GM03348 (cell line): ENCODE measurements at places on chromosomes 2 and 18.
A peak's percentile ranks its signal among the peaks of the same experiment; 100 is the strongest.

DNA sequence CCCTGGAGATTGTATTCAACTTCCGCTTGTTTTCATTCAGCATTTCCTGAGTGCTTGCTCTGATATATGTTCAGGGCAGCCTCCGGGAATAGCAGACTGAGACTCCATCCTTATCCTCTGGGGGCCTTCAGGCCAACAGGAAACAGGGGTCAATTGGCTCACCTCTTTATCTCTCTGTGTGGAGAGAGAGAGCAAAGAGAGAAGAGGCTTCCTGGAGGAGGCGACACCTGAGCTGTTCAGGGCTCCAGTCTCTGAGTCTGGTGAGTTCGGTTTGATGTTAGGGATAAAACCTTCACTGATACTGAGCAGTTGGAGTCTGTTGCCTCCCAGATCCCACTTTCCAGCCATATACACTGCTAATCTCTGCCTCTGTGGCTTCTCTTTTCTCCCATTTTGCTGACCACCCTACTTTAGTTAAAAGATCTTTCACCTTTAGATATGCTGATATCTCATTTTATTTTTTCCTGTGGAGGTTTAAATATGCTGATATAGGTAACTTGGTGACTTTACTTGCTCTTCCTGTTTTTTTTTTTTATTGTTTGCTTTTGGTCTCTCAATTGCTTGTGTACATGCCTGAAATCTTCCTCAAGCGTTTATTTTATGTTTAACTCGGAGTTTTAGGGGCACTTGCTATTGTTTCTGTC, 56.9 kb downstream of the KCNS3 start:
- DNase-seq: no peak

DNA sequence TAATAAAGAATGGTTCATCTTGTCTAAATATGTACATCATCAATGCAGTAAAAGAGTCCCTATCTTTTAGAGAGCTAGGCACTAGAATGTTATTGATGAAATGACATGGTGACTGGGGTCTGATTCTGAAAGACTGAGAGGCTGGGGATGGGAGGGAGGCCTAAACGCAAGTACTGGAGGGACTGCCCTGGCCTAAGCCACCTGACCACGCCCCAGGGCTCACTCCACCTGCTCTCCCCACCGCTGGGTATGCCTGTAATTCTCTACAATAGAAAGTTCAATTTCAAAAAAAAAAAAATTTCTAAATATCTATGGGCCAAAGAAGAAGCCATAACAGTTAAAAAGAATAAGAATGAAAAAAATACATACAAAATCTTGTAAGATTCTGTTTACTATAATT, 194.0 kb downstream of the HDAC4 start:
- no peak for DNase-seq

DNA sequence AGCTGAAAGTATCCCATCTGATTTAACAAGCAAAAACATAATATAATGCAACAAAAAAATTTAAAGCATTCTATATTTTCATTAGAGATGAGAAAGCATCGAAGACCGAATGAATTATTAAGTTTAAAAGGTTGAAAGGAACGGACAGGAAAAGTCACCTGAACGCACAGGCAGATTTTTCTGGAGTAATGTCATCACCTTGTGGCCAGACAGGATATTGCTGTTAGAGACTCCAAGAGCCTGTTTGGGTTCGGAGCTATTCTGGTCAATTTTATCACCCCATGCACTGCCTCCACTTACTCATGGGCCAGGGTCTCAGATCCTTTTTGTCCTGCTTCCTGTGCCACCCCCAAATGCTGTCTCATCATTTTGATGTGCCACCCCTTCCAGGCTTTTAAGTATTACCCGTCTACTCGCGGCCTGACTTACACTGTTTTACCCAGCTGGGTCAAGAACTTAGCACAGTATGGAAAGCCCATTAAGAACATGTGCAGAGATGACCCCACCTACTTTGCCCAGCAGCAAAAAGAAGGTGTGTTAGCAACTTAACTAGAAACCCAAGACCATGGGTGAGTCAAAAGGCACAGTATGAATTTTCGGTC, 27.3 kb downstream of the GKN2 start:
- peak; percentile 62 for DNase-seq

- no peak for DNase-seq
Measured at GRCh38 chr2:169540146-169540545, 30.6 kb downstream of the KLHL41 start.

- DNase-seq: no peak
Measured at GRCh38 chr2:51484605-51485004, 452.7 kb upstream of the NRXN1 start.

GRCh38 chr2:216498070-216498378, 620 bp upstream of the RPL37A start:
- DNase-seq: no peak

DNA sequence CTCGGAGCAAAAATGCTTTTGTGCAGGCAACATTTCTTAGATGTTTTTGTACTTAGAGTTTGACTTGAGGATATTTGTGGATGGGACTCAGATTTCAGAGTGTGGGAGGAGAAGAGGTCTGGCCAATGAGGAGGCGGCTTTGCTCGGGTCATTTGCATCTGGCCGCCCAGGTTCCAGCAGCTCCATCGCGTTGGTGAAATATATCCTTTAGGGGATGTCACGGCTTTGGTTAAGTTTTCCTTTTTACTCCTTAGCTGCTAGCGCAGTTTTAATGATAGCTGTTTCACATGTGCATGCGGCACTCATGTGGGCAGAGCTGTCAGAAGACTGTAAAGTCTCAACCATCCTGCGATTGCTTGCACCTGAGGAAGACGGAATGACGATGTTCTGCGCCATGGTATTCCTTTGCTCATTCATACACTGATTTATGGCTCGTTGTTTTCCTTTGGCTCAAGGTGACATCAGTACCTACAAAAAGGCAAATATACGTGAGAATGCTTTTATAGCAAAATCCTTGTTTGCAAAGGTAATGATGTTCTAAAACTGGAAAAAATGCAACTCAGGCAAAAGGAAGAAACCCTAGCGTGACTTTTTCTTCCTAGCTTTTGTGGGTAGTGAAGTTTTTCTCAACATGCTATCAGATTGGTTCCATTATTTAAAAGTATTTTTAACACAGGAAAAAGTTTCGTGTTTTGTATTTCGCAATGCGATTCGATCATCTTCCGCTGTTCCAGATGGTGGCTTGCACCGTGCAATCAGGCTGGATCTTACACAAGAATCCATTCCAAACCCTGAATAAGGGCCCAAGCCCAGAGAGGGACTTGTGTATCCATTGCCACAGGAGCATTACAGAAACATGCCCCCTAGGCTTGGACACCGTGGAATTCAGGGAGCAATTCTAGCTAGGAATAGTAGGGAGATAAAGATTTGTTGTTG, 70.5 kb upstream of the ZNF516 start:
- DNase-seq: peak; percentile 93

- no peak for DNase-seq
Measured at GRCh38 chr2:118987886-118988285, 45.9 kb downstream of the MARCO start.

- no peak for DNase-seq
Measured at GRCh38 chr2:128325611-128326181, 7.0 kb upstream of the HS6ST1 start.

GRCh38 chr18:62839874-62840713, 124.8 kb downstream of the PHLPP1 start:
- peak; percentile 27 for DNase-seq

- peak; percentile 62 for DNase-seq
Measured at GRCh38 chr2:75403991-75404428, 156.7 kb downstream of the EVA1A start.

DNA sequence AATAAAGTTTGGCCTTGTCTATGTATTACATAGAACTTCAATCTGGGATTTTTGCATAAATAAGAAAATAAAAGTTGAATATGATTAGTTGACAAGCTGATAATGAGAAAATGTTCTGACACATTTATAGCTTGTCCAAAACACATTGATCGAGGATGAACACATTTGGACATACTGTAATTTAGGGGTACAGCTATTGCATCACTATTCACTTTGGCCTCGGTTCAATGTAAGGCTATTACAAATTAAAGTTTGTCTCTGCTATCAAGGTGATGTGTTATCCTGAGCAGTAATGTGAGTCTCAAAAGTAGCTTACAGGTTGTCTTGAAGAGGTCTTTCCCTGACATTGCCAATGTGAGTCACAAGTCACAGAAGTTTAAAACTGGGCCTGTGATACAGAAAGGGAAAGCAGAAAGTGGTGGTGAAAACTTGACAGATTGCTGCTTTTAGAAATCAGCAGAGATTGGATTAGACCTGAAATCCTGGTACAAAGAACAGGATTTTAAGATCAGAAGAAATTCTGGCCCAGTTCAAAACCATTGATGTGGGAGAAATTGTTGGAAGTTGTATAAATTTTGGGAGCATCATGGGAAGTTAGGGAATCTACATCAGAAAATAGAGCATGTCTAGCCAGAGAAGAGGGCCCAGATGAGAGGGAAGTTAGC, 674.1 kb downstream of the NYAP2 start:
- no peak for DNase-seq

- no peak for DNase-seq
Measured at GRCh38 chr2:150464986-150465385, 22.5 kb downstream of the RND3 start.

DNA sequence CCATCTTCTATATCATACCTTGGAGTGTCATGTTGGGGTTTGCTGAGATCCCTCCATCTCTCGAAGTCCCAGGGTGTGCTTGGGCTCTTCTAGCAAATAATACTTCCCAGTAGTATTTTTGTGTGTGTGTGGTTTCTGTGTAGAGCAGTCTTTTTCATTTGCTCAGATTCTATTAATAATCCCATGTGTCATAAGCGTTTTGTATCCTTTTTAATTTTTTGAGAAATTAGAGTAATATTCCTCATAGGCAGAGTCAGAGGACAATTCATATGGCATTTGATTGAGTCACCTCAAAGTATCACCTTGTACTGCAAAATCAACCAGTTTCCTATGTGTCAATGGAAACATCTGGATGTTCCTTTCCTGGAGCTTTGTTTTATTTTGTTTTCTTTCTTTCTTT, 37.4 kb upstream of the PPP1R1C start:
- DNase-seq: no peak

DNA sequence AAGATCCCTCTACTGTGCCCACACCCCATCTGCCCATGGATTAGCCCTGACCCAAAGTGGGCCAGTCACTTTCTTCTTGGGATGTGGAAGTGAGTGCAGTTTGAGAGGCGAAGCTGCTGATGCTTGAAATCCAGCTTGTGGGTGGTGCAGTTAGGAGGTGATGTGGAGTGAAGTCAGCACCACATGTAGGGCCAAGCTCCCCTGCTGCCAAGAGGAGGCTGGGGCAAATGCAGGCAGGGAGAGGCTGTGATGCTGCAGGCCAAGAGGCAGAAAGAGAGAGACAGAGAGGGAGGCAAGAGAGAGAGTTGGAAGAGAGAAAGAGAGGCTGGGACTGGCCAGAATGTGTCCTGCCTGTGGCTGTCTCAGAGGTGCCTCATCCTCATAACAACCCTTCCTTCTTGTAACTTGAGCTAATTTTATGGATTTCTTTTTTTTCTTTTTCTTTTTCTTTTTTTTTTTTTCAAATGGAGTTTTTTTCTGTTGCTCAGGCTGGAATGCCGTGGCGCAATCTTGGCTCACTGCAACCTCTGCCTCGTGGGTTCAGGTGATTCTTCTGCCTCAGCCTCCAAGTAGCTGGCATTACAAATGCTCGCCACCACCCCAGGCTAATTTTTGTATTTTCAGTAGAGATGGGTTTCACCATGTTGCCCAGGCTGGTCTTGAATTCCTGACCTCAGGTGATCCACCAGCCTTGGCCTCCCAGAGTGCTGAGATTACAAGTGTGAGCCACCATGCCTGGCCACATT, 35.3 kb upstream of the CAB39 start:
- DNase-seq: peak; percentile 38

- no peak for DNase-seq
Measured at GRCh38 chr2:240388471-240389301, 46.8 kb upstream of the GPC1 start.

DNA sequence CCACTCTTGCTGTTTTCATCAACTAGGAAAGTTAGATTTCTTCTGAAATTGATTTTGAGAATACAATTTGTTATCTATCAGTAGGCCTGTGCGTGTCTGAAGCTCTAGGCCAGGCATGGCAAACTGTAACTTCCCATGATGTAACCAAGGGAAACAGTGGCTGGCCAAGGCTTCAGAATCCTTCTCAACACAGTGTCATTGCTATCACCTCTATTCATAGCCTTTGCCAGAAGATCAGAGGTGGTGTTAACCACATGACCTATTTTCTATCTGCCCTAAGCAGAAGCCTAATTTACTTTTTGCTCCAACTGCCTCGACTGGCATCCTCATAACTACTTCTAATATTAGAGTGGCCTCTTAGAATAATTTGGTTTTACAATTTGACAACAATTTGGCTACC, 2.5 kb downstream of the ITGB6 start:
- DNase-seq: no peak

GRCh38 chr2:188919824-188920223, 54.3 kb upstream of the COL3A1 start:
- DNase-seq: no peak

DNA sequence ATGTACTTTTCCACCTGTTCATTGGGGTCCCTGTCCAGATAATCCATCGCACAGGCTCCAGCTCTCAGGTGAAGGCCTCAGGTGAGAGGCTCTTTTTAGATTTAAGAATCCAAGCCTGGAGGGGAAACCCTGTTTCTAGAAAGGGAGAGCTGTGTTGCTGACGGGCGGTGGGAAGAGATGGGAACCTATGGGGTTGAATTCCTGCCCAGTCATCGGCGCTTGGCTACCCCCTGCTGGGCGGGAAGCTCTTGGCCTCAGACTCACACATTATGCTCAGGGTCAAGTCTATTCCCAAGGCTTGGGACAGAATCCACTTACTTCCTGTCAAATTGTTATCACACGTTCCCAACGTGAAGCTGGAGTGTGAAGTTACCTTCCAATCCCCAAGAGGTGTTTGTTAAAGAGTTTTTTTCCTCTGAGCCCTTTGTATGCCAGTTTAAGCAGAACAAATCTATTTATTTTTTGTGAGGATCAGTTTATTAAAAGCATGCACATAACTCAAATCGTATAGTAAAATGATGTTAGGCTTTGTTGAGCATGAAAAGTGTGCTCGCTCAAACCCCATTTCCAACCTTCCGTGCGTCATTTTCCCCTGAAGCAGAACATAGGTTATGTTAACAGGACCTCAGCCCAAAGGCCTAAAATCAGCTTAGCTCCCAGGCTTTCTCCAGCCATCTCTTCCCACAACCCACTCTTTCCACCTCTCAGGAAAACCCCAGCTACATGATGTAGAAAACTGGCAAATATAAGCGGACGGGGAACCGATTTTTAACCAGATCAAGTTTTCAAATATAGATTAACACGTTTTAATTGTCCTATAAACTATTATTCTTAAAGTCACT, 181.7 kb upstream of the ETAA1 start:
- DNase-seq: peak; percentile 41
